ENCODE measurements at places on chromosomes 6 and 20. TPM values are rescaled to one million over a fixed set of nuclear protein-coding genes. Genes with fewer than 3 reads are reported as not detected.
A peak's percentile ranks its signal among the peaks of the same experiment; 100 is the strongest.

- DNase-seq: no peak
Measured at GRCh38 chr20:5265662-5265985, 51.1 kb downstream of the PROKR2 start.

GRCh38 chr6:38944655-38945279 lies 103.8 kb upstream of the GLP1R start:
- no peak for DNase-seq

GRCh38 chr20:5001174-5002076 lies at the start of gene SLC23A2:
Gene SLC23A2 (minus strand): TSS chr20:5001510. CDS start chr20:4932562, 68,948 bp downstream.
- DNase-seq: no peak

DNA sequence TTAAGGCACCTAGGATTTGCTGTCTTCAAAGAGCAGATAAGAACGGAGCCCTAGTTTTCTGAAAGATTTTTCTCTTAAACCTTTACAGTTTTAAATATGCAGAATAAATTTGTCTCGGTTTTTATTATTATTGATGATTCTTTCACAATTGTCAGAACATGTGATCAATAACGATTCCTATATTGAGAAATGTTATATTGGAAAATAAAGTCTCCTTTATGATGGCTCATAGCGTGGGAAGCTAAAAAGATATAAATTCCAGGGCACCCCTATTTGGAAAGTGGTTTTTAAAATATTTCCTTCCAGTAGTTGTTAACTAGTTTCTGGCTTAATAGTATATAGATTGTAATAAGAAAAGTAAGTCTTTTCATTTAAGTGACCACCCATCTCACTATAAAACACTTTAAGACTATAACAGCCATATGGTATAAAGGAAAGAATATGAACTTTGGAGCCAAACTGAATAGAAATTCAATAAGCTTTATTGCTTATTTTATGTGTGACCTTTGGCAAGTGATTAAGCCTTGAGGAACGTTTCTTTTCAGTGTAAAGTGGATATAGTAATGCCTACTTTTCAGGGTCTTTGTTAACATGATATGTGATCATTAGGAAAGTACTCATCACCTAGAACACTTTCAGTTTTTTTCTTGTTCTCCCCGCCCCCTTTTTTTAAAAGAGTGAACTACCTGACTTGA lies 369.6 kb downstream of the LAMA2 start:
- DNase-seq: no peak

DNA sequence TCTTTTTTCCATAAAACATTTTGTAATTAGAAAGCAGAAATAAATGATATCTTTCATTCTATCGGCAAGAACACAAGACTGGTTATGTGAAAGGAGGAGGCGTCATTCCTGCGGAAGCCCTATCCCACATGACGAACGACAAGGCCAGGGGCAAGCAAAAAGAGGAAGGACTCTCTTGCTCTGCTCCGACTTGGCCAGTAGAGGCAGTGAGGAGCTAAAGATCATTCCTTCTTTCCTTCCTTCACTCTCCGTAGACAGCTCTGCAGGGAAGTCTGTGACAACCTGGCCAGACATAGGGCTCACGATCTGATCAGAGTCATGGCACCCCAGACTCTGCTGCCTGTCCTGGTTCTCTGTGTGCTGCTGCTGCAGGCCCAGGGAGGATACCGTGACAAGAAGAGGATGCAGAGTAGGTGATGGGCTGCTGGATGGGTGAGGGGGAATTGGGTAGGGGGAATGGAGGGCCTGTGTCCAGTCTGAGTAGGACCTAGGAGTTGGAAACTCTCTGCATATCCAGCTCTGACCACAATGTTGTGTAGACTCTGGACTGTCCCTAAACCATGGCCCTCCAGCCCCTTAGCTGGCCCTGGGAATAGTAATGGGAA lies at the start of gene WFDC10A:
Gene WFDC10A (plus strand): TSS at position 244 of the 605 bp plus-strand sequence. CDS start 75 bp downstream, at position 319.
- DNase-seq: peak; percentile 15

- no peak for DNase-seq
Measured at GRCh38 chr6:16238057-16238962, at the start of gene GMPR. Gene GMPR (plus strand): TSS chr6:16238587. CDS start chr6:16238694, 107 bp downstream.

- DNase-seq: no peak
Measured at GRCh38 chr20:48191200-48191599, 405.9 kb upstream of the SULF2 start.

DNA sequence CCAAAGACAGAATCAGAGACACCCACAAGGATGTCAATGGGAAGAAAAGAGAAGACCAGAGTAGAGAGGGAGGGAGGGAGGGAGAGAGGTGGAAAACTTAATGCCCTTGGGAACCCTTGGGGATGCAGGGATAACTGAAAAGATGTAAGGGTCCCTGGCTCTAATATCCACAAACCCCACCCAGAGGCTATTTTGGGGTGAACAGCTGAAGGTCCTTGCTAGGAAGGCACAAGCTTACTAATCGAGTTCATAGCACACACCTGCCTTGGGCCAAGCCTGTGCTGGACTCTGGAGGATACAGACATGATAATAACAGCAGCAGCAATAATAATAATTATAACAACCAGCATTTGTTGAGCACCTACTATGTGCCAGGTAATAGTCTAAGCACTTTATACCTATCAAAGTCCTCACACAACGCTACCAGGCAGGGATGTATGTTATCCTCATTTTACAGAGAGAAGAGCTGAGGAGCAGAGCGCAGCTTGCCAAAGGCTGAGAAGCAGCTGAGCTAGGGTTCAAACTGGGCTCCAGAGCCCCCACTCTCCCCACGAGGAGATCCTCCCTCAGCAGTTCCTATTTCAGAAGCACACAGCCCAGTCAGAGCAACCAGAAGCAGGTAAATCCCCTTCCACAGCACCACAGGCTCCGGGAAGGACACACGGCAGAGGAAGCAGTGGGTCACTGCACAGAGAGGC lies 174.2 kb downstream of the ANKRD60 start:
- DNase-seq: no peak

DNA sequence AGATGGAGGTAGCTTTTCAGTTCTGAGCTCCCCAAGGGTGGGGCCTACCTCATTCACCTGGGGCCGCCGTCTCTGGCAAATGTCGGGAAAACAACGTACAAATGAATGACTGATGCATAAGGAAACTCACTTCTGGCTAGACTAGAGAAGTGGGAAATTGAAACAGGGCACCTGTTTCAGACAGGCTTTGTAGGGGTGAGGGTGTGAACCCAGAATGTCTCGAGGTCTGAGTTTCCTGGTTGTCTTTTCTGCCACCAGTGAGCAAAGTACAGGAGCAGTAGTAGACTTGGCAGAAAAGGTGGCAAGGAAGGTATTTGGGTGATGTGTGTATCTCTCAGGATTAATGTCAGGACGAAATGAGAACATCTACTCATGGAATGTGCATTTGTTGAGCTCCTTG lies 308.5 kb downstream of the CLIC5 start:
- no peak for DNase-seq

CLDN20 gene
- total RNA-seq: not detected

DNA sequence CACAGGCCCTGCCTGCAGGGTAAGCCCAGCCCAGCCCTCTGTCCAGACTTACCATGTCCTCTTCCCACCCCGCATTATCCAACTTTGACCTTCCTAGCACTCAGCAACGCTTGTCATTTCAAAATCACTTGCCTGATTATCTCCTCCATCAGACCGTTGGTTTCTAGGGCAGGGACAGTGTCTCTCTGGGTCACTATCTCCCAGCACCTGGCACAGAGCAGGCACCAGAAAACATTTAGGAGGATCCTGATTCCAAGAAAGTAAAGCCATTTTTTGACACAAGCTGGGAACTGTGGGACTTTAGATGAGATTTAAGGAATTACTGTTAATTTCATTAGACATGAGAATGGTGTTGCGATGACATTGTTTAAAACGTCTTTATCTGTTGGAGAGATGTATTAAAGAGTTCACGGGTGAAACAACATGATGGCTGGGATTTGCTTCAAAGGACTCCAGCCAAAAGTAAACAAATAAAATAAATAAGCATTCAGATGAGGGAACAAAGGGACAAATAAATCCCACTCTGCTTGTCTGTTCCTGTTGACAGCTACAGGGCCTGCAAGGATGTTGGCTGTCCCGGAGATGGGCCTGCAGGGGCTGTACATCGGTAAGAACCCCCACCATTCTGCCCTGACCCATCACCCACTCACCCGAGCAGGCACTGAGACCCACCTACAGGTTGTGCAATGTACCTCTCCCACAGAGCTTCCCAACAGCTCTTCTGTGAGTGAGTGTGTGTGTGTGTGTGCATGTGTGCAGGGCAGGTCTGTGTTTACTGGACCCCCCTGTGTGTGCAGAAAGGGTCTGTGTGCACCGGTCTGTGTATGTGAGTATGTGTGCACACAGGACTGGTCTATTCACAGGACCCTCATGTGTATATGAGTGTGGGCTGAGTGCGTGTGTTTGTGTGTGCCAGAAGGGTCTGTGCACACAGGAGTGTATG lies 5.9 kb downstream of the HSPA12B start:
- DNase-seq: no peak

FOXS1 gene
- total RNA-seq: not detected

- DNase-seq: no peak
Measured at GRCh38 chr6:131377112-131377705, 195.8 kb upstream of the ARG1 start.

CYP39A1 gene
- 0.18 TPM for total RNA-seq

GRCh38 chr20:40980828-40981310 lies 47.8 kb upstream of the TOP1 start:
- no peak for DNase-seq

- DNase-seq: no peak
Measured at GRCh38 chr6:170052991-170053821, 237.7 kb downstream of the DLL1 start.

AHI1 gene
- 9.9 TPM for total RNA-seq

GRCh38 chr6:56349194-56349593 lies 101.8 kb upstream of the COL21A1 start:
- DNase-seq: no peak

DNA sequence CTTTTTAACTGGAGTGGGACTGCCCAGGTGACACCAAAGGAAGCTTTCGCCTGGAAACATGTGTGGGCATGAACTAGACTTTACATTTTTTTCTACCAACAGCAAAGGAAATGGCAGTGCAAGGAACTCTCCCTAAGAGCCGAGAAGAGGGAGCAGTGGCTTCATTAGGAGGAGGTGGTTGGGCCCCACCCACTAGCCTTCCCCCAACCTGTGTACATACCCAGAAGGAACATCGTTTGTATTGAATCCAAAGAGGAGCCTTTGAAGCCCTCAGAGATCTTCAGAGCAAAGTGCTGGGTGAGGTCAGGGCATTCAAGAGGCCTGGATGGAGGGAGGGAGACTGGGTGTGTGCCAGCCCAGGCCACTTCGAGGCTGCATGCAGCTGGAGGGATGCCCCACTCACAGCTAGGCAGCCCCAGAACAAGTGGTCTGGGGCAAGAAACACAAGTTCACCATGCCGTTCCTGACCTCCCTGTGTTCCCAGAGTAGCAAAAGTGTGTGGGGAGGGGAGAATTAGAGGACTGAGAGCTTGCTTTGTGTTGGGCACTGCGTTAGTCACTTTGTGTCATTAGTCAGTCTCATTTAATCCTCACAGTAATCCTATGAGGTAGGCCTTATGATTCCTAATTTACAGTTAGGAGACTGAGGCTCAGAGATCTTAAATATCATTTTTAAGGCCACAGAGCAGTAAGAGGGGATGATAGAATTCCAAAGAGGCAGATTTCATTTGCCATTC lies 191.6 kb upstream of the SUPT3H start:
- no peak for DNase-seq

KCNK15 gene
- total RNA-seq: not detected

CAGE1 gene
- total RNA-seq: 0.04 TPM

DNA sequence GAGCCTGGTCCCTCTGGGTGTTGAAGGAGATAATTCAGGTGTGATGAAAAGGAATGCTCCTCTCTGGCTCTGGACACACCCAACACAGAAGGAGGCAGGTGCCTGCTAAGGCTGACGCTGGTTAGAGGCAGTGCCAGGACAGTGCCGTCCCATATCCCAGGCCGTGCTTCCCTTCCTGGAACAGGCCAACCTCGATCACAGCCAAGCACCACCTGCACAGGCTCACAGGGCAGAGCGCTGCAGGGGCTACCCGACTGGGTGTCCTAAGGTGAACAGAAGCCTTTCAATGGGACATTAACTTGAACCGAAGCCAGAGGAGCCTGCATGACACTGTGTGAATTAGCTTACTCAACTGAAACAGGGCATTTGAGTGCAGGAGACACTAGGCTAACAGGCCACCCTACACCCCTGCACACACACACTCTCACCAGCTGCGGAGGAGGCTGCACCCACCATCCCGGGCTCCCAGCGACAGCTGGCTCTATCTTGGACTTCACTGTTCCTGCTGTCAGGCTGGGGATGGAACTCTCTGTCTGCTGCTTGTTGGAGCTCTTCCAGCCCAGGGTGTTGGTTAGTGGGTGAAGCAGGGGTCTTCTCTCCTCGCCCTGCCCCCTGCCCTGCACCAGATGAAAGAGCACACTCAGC lies 347.2 kb downstream of the TAF4 start:
- no peak for DNase-seq

DNA sequence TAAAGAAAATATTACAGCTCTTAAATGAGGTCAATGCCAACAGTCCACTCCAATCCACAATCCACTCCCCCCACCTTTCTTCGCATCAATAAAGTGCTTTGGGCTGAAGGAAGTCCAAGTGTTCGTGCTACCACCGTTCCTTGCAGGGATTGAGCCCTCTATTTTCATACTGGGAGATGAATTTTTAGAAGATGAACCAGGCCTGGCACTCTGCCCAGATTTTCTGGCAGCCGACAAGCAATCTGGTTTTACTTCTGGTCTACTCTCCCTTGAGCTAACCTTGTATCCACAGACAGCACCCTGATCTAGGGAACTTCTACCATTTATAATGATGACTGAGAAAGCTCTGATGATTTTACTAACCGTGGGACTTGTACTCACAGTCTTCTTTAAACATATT lies 72.3 kb downstream of the BTBD9 start:
- DNase-seq: peak; percentile 15

LGSN gene
- total RNA-seq: not detected

DNA sequence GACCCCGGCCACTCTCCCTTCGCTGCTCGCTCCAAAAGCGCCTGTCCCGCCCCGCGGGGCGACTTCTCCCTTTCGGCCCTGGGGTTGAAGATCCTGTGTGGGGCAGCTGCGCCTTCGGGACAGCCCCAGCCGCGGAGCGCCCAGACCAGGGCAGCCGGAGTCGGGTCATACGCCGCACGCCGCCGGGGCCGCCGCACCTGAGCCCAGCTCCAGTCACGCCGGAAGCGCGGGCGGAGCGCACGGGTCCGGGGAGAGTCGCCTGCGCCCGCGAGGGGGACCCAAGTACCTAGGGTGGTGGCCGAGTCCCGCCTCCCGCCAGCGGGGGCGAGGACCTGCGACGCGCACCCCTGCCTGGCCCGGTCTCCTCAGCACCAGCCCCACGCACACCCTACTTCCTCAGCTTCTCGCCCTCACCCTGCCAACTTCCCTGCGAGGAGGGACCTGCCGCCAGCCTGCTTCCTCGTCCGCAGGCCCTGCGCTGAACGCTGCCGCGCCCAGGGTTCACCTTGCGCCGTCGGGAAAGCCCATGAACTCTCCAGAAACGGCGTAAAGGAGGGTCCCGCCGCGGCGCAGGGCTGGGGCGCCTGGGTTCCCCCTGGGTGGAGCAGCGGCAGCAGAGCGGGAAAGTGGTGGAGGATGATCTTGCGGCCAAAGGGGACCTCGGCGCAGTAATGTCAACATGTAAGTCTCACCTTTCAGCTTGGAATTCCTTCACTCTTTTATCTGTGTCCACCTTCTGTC lies at the start of gene ADGRG6:
Gene ADGRG6 (plus strand): TSS at position 357 of the 741 bp plus-strand sequence. CDS start 323 bp downstream, at position 680.
- DNase-seq: no peak

Data from pulmonary artery endothelial cell (primary cell).